ENCODE measurements at places on chromosomes 4 and X. TPM values are rescaled to one million over a fixed set of nuclear protein-coding genes. Genes with fewer than 3 reads are reported as not detected.

XPNPEP2 gene
- polyA plus RNA-seq, result 0.19 TPM

MORF4L2 gene
- polyA plus RNA-seq, result 338 TPM

FAM9C gene
- not detected for polyA plus RNA-seq

MGST2 gene
- polyA plus RNA-seq, result 96.7 TPM

FRMD7 gene
- 0.09 TPM for polyA plus RNA-seq

FAAH2 gene
- 0.07 TPM for polyA plus RNA-seq

GRK4 gene
- polyA plus RNA-seq, result 2.9 TPM

THAP9 gene
- polyA plus RNA-seq, result 3.4 TPM

CFAP47 gene
- polyA plus RNA-seq, result 0.15 TPM

All from K562 (cell line).